Prostate gland (tissue), 2 donors: ENCODE measurements at places on chromosomes 4 and X. TPM values are rescaled to one million over a fixed set of nuclear protein-coding genes. Genes with fewer than 3 reads are reported as not detected.

ZNF711 gene
- total RNA-seq: 2.2 TPM

CDS1 gene
- 19.9 TPM for total RNA-seq

- H3K4me3 ChIP-seq: no peak overlapping the region
- DNase-seq: no peak
Measured at GRCh38 chr4:173182403-173182802, 13.8 kb downstream of the GALNT7 start.

- H3K27me3 ChIP-seq: no peaks in the 10 kb centered on the region
- H3K36me3 ChIP-seq: no peaks in the 10 kb centered on the region
- H3K27ac ChIP-seq: no peak overlapping the region
Measured at GRCh38 chr4:18398661-18399060, 377.1 kb upstream of the LCORL start.

PRR32 gene
- not detected for total RNA-seq

- no peaks in the 10 kb centered on the region for H3K4me1 ChIP-seq
- H3K36me3 ChIP-seq: no peaks in the 10 kb centered on the region
- no peak overlapping the region for H3K4me3 ChIP-seq
- H3K27ac ChIP-seq: no peak overlapping the region
- no peak for DNase-seq
Measured at GRCh38 chr4:139560406-139561104, 4.5 kb upstream of the SETD7 start.

DNA sequence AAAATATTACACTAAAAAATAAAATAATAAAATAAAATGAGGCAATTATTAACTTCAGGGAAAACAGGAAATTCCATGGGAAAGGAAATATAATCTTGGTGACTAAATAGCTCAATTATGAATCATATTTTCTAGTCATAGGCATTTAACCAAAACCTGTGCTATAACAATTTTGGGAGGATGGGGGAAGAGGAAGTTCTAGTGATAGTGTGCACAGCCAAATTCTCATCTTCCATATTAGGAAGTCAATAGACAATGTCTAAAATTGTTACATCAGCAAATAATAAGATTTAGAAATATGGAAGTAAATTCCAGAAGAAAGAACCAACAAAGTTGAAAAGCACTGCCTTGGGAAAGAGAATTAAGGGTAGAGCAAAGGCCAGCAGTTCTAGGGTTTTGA, 2.8 kb downstream of the AWAT2 start:
- no peak for DNase-seq
- H3K27ac ChIP-seq: no peak overlapping the region

DNA sequence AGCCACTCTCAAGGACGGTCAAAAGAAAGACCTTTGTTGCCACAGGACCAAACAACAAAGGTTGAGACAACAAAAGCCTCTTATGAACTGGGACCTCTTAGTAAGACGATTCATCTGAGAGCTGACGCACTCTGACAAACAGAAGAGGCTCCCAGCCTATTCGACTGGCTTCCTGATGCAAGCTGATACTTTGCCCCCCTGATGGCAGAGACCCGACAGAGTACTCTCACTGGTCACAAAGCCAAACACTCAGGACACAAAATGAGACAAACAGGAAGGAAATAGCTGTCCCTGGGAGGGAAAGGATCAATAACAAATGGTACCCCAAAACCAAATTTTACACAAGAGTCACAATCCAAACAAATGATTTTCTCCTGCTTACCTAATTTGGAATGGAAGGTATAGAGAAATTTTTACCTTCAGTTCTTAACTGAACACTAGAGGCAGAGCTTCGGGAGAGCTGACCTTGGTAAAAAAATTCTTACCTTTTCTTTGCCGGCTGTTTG, 75.2 kb upstream of the PLAC8 start:
- no peaks in the 10 kb centered on the region for H3K27me3 ChIP-seq
- no peaks in the 10 kb centered on the region for H3K36me3 ChIP-seq
- H3K4me3 ChIP-seq: no peak overlapping the region
- H3K4me1 ChIP-seq: no peaks in the 10 kb centered on the region

PFKFB1 gene
- 0.23 TPM for total RNA-seq

DTHD1 gene
- total RNA-seq: 0.91 TPM

- no peaks in the 10 kb centered on the region for H3K27me3 ChIP-seq
- no peaks in the 10 kb centered on the region for H3K36me3 ChIP-seq
- DNase-seq: no peak
- no peak overlapping the region for H3K4me3 ChIP-seq
Measured at GRCh38 chr4:85153221-85153620, 186.7 kb upstream of the WDFY3 start.

SPANXA1 gene
- 3.2 TPM for total RNA-seq

DNA sequence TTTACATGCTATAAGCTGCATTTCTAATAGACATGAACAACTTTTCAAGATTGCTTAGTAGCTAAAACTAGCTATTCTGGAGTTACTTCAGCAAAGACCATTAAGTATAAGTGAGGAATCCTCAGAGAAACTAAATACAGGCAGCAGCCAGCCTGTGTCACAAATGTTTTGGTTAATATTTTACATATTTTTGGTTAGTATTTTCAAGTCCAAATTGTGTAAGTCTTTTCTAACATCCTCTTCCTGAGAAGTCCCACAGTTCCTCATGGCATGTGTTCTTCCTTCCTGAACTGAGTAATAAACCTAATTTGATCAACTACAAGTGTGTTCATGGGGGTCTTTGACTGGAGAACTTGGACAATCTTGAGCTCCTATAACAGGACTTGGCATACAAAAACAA, 42.4 kb upstream of the MCF2 start:
- H3K27me3 ChIP-seq: no peaks in the 10 kb centered on the region
- no peaks in the 10 kb centered on the region for H3K4me1 ChIP-seq
- H3K36me3 ChIP-seq: no peaks in the 10 kb centered on the region
- no peak overlapping the region for H3K4me3 ChIP-seq
- no peak for DNase-seq

DNA sequence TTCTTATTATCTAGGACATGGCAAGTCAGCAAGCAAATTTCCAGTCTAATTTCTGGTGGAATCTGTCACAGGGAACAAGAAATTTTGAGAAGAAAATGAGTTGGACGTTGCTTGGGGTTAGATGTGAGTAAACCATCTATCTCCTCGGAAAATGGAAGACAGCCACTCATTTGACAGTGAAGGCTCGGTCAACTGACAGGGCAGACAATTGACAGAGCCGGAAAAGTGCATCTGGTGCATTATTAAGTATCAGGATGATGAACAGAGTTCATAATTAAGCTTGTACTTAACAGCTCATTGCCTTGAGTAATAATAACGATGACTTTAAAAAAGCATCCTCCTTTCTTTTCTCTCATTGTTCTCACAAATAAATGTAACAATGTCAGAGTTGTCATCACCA, 168.4 kb downstream of the MAD2L1 start:
- H3K27me3 ChIP-seq: no peaks in the 10 kb centered on the region
- DNase-seq: no peak
- H3K27ac ChIP-seq: no peak overlapping the region
- H3K4me3 ChIP-seq: no peak overlapping the region

TRO gene
- 24.3 TPM for total RNA-seq

- no peaks in the 10 kb centered on the region for H3K36me3 ChIP-seq
- H3K4me1 ChIP-seq: no peaks in the 10 kb centered on the region
- no peak overlapping the region for H3K4me3 ChIP-seq
- no peak for DNase-seq
Measured at GRCh38 chrX:48505481-48505880, 3.3 kb upstream of the PORCN start.

GRCh38 chr4:125323654-125324053, 8.9 kb downstream of the FAT4 start:
- no peak for DNase-seq
- H3K27ac ChIP-seq: no peak overlapping the region
- H3K4me1 ChIP-seq: no peaks in the 10 kb centered on the region
- H3K4me3 ChIP-seq: no peak overlapping the region
- no peaks in the 10 kb centered on the region for H3K36me3 ChIP-seq
- no peaks in the 10 kb centered on the region for H3K27me3 ChIP-seq

NDST4 gene
- total RNA-seq: 0.14 TPM

SSX4B gene
- not detected for total RNA-seq

TLR2 gene
- 8.9 TPM for total RNA-seq
